Stimulated activated CD8-positive, alpha-beta memory T cell treated with anti-CD3 and anti-CD28 coated beads, Interleukin-2, amount 100 ng/mL, for 48 hours (primary cell): ENCODE measurements at places on chromosomes 7 and 10.

DNA sequence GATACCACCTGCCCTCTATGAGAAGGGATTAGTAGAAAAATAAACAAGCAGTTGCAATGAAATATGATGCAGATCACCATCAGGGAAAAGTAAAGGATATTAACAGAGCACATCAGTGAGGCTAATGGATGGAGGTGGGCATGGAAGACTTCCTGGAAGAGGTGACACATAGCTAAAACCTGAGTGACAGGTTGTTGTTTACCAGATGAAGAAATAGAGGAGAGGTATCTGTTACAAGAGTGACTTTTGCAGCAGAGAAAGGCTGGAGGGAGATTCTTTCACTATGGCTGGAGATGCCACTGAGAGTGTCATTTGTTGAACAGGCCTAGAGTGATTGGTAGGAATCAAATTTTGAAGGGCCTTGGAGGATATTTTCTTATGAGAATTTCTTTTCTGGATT is 646.2 kb downstream of the GATA3 start:
- no peak for DNase-seq

GRCh38 chr10:10489805-10490571 is 527.7 kb upstream of the CELF2 start:
- no peak for DNase-seq

GRCh38 chr10:113063043-113063967 is 113.3 kb downstream of the TCF7L2 start:
- DNase-seq: no peak

DNA sequence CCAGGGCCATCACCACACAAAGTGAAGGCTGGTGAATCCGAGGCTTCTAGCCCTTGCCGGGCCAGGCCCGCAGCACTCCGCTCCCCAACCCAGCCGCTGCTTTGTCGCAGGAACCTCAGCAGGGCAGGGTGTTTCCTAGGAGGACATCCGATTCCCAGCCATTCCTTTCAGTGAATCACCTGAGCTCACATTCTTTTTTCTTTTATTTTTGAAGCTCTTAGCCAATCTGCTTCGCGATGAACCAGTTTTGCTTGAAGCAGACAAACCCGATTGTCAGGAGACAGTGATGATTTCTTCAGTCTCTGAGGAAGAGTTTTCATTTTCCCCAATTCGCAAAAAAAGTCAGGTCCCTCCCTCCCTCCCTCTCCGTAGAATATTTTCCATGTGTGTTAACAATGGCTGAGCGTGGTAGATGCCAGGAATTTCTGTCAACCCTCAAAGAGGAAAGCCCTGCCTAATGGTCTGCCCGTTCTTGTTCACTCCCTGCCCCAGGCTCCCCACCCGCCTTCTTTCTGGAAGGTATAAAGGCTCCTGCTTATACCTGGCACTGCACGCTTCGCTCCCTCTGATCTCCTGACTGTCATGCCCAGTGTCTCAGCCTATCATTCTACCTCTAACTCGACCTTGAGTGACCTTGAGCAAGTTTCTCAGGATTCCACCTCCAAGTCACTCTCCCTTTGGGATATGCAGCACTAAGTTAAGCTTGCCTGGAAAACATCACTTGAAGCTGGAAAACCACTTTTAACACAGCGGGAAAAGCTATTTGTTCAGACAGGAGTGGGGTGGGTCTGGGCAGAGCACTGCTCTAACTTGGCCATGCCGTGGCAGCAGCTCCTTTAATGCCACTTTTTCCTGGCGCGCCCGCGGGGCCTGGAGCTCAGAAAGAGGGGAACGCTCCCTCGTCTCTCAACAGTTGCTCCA is 35.1 kb downstream of the EGFR start:
- no peak for DNase-seq

- DNase-seq: no peak
Observed at GRCh38 chr7:12107841-12108254, 103.2 kb upstream of the TMEM106B start.

DNA sequence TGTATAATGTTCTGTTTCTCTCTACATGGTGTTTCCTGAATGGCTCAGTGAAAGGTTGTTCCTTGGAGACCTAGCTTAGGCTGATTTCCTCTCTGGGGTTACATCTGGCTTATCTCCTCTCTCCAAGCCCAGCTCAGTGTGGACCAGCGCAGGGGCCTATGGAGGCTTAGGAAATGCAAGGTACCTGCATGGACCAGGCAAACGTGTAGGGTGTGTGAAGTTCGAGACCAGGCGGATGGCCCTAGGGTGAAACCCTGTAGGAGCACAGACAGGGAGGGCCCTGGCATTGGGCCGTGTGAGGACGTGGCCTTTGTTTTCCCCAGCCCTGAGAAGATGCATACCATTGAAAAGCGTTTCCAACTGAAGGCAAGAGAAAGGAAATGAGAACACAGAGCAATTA is 59.0 kb downstream of the DOCK1 start:
- no peak for DNase-seq

DNA sequence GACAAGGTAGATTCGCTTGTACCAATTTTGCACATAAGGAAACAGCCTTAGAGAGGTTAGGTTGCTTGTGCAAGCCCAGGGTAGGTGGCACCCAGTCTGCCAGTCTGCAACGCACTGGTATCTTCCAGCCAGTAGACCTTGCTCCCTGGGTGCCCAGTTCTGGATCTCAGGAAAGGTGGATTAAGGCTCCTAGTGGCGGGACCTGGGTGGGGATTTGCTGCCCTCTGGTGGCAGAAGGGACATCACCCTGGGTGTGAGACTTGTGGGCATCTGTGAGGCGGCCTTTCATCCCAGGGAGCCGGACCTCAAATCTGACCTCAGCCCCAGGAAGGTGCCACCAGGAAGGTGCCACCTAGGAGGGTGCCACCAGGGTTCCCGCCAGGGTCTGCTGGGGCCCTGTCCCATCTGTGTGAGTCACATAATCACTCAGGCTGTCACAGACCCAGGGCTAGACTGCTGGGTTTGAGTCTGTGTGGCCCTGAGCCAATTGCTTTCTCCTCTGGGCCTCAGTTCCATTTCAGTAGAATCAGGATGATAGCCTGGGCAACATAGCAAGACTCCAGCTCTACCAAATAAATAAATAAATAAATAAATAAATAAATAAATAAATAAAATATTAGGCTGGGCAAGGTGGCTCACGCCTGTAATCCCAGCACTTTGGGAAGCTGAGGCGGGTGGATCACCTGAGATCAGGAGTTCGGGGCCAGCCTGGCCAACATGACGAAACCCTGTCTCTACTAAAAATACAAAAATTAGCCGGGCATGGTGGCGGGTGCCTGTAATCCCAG is 5.3 kb upstream of the PRKRIP1 start:
- DNase-seq: peak; percentile 58

DNA sequence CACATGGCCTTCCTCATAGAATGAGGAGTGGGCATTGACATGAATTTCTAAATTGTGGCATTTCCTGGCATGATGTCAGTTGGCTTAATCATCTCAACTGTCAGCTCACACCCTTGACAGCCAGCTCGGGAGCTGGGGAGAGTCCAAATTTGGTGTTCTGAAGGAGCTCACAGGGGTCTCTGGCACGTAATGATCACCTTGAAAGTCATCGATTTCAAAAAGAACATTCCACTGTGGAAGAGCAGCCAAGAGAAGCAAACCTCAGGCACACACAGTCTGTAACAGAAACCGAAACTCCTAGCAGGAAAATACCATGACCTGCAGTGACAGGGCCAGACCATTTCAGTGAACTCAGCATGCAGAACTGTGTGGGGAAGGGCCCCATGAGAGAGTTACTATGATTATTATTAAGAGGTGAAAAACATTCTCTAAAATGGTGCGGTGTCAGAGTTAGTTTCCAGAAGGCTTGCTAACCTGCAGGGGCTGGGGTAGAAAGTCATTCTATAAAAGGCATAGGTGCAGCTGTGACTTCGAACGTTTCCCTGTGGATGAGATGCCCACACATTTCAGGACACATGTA is 26.4 kb upstream of the KLF6 start:
- no peak for DNase-seq

GRCh38 chr10:14507176-14507575 is 176.5 kb upstream of the FRMD4A start:
- no peak for DNase-seq

- no peak for DNase-seq
Observed at GRCh38 chr7:54968018-54968417, 50.8 kb upstream of the EGFR start.

GRCh38 chr10:60162631-60163030 is 227.0 kb downstream of the ANK3 start:
- no peak for DNase-seq

DNA sequence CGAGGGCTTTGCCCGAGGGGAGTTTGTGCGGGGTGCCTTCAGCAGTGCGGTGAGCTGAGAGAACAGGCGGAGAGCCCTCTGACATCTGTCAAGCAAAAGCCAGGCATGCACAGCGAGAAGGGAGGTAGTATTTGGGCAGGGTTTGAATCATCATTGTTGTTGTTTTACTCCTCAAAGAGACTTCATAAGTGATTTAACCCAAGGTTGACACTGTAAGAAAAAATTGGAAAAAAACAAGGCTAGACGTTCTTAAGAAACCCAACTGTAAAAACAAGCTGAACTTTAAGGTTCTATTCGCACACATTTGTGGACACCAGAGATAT is 1.3 kb downstream of the ADAM22 start:
- no peak for DNase-seq

GRCh38 chr7:38453168-38453567 is 178.0 kb downstream of the AMPH start:
- DNase-seq: no peak

GRCh38 chr10:123883673-123884320 is 7.8 kb downstream of the CPXM2 start:
- no peak for DNase-seq

DNA sequence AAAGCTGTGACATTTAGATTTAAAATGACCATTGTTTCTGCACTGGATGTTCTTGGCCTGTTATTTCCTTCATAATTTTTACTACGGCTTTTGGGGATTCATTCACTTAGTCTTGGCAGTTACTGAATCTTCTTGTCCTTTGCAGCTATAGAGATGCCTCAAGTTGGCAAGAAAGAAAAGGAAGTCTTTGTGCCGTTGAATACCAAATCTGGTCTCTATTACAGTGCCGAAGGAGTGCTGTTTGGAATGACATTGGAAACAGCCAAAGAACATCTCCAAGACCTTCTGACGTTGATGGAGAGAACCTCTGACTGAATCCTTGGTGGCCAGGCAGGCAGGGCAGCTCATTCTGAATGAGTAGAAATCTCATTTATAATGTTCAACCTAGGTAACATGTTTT is 54.3 kb upstream of the NRP1 start:
- no peak for DNase-seq

- no peak for DNase-seq
Observed at GRCh38 chr10:102657984-102658724, 13.9 kb downstream of the TRIM8 start.

DNA sequence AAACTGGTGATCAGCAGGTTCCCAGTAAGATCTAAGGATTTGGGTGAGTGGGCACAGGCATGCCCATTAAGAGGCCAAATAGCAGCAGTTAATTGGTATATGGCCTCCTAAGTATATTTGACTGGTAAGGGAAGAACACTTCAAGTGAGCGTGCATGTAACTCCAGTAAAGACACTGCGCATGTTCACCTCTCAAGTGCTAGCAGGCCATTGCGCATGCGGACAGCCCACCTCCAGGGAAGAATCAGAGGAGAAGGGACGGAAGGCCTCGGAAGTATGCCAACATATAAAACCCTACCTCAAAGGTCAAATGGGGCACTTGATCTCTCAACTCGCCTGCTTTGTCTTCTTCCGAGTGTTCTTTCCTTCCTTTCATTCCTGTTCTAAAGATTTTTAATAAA is 118.0 kb downstream of the ARL5B start:
- no peak for DNase-seq

GRCh38 chr7:155796381-155797261 is 15.6 kb downstream of the SHH start:
- peak; percentile 59 for DNase-seq

GRCh38 chr10:58064714-58065528 is 202.8 kb downstream of the IPMK start:
- DNase-seq: peak; percentile 1

GRCh38 chr7:128104108-128104742 is 73.0 kb upstream of the LRRC4 start:
- DNase-seq: no peak

GRCh38 chr10:9038146-9038714 is 983.7 kb downstream of the GATA3 start:
- no peak for DNase-seq

DNA sequence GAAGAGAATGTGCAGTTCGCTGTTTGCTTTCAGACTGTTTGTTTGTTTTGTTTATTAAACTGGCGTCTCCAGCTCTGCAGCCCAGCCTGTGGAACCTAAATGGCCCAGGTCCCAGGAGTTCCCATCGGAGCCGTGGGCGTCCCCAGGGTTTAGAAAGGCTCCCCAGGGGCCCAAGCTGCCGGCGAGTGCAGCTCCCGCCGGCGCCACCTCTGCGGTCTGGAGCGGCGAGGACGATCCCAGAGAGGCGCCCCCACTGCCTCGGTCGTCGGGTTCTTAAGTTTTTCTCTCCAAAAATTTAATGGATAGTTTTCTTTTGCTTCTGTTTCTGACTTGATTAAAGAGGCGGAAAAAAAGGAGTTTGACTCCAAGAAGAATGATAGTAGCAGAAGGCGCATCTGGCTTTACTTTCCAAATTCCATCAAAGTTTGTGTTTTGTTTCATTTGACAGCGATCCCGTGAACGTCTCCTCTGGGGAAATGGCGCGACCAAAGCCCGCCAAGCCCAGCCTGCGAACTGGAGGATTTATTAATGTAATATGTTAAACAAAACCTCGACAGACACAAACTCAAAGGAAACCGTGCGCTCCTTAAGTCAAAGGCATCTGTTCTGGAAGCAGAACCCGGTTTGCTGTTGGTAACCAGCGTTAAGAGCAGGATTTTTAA is 718 bp upstream of the FZD1 start:
- DNase-seq: no peak

GRCh38 chr10:31000867-31001266 is 30.8 kb downstream of the ZNF438 start:
- DNase-seq: no peak

DNA sequence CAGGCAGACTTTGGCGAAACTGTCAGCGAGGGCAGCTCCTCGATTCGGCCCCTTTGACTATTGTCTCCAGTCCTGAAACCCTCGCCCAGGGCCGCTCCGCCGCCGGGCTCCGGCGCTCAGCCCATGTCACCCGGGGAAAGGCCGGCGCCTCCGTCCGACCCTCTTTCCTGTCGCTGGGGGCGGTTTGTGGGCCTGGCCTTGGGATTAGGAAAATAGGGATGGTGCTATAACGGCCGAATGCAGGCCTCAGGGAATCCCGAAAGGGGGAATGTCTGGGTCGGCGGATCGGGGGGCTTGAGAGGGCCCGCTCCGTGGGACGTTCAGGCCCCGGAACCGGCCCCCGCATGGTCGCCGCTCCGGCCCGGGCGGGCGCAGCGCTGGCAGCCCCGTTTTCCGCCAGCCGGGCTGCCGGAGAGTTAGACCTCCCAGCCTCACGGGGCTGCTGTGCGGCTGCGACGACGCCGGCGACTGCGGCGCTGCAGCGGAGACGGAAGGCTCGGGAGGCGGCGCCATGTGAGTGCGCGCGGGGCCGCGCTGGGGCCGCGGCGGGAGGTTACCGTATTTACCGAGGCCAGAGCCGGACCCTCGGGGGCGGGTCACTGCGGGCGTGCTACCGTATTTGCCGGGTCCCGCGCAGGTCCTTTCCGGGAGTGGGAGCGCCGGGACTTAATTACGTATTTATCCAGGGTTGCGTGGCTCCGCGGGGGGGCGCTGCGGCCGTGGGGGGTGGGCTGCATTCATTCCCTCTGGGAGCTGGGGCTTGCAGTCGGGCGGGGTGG is 25.9 kb downstream of the ZNF775 start:
- DNase-seq: peak; percentile 74

GRCh38 chr7:139572704-139573385 is 49.4 kb downstream of the CLEC2L start:
- DNase-seq: no peak

GRCh38 chr10:77256346-77256745 is 381.3 kb downstream of the KCNMA1 start:
- DNase-seq: no peak
